ENCODE measurements at places on chromosomes 4 and X.

GRCh38 chr4:47696823-47697222, 141.0 kb downstream of the CORIN start:
- no peak for DNase-seq

GRCh38 chrX:4850312-4850711, 1136.9 kb upstream of the PRKX start:
- no peak for DNase-seq

GRCh38 chr4:119008761-119009160, 120.1 kb downstream of the SYNPO2 start:
- DNase-seq: no peak

GRCh38 chr4:38162240-38162784, 202.1 kb downstream of the PTTG2 start:
- DNase-seq: no peak

DNA sequence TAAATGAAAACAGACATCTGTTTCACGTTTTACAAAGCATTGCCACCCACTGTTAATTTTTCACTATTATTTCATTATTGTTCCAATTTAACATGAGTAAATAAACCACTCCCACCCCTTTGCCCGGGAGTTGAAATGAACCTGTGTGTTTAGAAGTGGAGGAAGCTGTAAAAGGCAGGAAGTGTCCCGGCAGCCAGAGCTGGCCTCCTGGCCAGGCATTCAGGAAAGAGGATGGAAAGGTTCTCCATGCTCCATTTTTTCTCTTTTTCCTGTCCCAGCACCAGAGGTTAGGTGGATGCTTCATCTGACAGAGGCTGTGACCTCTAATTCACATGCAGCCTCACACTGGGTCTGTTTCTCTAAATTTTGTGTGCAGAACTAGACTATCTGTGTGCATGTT, 55.5 kb upstream of the LNX1 start:
- no peak for DNase-seq

GRCh38 chr4:112552668-112553067, 36.7 kb upstream of the NEUROG2 start:
- DNase-seq: no peak

DNA sequence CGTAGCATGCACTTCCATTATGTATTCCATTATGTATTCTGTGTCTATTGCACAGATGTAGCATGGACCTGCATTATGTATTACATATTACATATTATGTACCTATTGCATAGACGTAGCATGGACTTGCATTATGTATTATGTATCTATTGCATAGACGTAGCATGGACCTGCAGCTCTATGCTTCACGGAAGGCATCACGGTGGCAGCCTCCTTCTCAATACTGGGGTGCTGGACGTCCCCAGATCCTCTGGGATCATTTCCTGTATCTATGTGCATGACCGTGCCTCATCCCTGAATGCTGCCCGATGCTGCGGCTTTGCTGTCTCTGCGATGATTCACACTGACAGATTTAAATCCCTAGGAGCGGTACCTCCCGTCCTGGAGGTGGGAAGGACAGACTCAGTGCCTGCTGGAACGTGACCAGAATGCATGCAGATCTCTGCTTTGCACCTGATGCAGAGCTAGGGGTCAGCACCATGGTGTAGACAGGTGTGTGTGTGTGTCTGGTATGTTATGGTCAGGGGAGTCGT, 317.5 kb downstream of the DHRSX start:
- DNase-seq: no peak

- DNase-seq: no peak
Observed at GRCh38 chrX:19585332-19586082, 70.2 kb upstream of the MAP3K15 start.

DNA sequence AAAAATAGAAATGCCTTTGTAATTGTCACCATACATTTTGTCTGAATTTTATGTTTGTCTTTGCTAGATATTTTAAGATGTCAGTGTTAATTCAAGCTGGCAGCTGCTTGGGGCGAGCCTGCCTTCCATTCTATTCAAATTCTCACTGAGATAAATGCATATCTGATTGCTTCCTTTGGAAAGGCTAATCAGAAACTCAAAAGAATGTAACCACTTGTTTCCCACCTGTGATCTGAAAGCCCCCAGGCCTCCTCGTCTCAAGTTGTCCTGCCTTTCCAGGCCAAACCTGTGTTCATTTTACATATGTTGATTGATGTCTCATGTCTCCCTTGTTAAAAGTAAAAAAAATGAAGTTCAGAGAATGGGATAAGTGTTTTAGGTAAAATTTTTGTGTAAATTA, 318.7 kb upstream of the TECRL start:
- DNase-seq: no peak

DNA sequence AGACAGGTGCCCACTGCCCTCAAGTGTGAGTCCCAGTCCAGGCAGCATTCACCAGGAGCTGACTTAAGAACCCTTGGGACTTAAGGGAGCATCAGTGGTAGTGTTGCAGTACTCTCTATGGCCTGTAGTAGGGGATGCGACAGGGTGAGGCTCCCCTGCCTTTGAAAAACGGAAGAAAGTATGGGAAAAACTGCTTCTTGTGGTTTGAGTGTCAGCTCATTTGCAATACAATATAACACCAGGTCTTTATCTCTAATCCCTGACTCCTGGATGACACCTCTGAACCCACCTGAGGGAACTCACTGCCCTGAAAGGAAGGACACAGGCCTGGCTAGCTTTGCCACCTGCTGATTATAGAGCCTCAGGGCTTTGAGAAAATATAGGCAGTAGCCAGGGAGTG, 176.0 kb downstream of the SMARCA1 start:
- DNase-seq: no peak

DNA sequence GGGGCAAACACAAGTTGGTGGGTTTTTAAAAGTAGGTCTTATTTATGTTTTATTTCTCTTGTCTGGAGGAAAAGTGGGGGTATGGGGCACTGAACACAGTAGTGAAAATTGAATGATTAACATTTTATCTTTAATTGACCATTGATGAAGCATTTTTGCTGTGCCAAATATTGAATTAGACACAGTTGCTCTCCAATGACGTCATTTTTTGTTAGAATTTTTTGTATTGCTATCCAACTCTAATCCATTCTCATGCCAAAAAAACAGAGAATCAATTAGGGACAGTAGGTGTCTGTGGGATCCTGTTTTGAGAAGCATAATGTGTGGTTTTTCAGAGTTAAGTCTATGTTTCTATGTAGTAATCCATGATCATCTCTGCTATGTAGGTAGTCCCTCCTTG, 1032.8 kb downstream of the STPG2 start:
- no peak for DNase-seq

- no peak for DNase-seq
Observed at GRCh38 chr4:119310826-119311225, 11.1 kb downstream of the FABP2 start.

DNA sequence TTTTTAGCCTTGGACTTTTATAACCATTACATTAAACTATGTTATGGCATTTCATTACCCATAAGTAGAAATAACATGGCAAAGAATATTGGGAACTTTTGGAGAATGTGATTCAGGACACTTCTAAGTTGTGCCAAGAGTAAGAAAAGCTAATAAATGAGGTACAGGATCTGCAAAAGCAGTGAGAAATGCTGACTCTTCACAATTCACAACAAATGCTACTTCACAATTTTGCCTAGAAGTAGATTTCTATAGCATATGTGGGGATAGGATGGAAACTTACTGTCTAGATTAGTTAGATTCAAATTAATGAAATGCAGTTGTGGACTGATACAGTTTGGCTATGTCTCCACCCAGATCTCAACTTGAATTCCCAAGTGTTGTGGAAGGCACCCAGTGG, 173.7 kb downstream of the COMMD8 start:
- DNase-seq: no peak

GRCh38 chr4:68346461-68346860, 3.4 kb downstream of the YTHDC1 start:
- DNase-seq: no peak

GRCh38 chrX:105618393-105619101, 203.8 kb upstream of the NRK start:
- DNase-seq: no peak

DNA sequence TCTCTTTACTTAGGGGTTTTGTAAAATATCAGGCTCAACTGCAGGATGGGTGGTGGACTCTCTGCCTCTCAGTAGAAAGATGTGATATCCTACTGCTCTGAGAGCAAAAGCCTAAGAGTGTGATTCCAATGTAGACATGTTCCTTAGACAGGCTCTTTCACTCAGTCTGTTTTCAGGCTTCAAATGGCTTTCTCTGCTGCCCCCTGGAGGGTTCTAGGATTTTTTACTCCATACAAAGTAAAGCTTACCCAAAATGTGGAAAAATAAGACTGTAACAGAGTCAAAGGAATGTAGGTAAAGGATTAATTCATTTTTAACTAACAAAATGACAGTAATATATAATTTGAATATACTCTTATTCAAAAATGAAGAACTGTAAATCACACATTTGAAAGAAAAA, 32.1 kb downstream of the ZGRF1 start:
- peak; percentile 20 for DNase-seq

GRCh38 chr4:25051534-25051933, 20.8 kb upstream of the LGI2 start:
- DNase-seq: no peak

DNA sequence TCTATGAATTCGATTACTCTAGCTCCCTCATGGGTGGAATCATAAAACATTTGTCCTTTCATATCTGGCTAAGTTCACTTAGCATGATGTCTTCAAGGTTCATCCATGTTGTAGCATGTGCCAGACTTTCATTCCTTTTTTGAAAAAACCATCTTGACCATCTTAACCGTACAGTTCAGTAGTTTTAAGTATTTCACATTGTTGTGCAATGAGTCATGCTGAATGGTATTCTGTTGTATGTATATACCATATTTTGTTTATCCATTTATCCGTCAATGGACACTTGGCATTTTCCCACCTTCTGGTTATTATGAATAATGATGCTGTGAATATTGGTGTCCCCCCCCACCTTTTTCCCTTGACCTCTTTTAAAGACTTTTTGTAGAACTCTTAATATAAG, 72.4 kb upstream of the TLR2 start:
- no peak for DNase-seq

DNA sequence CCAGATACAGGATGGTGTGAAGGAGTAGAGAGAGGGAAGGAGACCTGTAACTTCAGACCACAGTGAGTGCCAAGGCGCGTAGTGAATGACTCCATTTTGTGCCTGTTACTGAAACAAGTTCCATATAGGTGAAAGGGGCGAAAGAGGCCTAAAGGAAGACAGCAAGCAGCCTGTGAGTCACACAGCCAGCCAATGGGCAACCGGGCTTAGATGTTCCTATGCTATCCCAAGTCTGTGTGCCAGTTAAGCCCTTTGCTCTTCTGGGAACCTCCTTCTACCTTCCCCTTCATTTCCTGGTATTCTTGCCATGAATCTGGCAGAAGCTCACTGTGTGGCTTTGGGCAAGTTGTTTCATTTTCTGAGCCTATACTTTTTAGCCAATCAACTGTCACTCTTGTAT, 161.8 kb upstream of the LDB2 start:
- DNase-seq: no peak

DNA sequence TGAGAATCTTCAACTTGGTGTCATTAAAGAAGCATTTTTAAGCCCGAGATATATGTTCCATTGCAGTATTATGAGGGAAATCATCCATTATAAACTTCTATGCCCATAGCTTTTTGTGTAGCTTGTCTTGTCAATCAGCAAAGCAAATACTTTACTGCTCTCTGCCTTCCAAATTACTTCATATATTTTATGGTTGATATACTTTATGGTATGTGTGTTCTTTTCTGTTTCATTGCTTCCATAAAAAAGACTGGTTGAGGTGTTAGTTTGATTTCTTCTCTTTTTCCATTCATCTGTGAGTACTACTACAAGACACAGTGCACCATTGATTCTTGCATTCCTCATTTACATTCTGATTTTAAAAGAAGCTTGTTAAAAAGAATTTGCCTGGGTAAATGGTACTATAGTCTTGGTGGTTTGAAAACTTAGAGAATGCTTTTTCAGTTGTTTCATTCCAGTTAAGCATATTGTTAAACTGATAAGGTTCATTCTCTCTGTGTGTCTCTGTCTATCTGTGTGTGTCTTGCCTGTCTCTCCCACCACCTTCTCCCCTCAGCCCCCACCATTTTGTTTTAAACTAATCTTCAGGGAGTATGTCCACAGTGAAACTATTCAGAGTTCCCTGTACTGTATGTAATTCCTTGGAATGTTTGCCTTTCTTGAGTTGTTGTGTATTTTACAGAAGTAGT, 27.1 kb downstream of the STAG2 start:
- DNase-seq: no peak

DNA sequence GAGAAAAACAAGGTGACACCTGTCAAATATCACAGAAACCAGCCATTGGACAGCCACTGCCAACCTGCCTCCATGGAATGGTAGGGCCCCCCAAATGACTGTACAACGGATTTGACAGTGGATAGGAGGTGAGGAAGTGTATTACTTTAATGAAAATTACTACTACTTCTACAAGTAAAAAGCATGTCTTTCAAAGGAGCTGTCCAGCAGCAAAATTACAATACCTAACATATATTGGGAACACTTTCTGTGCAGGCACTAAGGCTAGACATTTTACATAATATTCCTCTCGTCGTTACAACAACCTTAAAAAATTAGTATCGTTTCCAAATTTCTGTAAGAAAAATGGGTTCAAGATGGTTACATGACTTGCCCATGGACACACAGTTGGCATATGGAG, 14.9 kb downstream of the PPP3CA start:
- no peak for DNase-seq

DNA sequence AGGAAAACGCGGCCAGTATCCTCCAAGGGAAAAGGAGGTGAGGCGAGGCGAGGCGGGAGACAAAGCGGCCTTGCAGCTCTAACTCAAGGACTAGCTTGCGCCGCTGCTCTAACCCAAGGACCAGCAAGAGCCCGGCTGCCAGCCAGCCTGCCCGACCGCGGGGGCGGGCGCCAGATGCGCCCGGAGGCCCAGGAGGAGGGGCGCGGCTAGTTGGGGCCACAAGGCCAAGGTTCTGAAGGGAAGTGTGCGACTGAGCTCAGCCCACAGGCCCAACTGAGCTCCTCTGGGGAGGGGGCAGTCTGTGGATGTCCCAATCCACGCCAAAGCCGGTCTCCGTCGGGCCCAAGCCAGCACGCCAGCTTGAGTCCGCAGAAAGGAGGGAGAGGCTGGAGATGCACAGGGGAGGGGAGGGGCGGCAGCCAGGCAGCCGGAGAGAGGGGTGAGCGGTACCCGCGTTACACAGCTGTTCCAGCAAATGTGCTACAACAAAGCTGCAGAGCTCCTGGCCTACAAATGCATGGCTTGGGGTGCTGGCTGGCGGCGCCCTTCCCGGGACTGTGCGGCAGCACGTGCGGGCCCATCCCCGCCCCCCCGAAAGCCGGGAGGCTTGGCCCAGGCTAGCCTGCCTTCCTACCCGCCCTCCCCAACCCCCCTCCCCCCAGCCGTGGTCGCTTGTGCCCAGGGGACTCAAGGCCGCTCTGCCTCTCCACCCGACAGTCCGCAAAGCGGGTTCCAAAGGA, 637 bp downstream of the AMER1 start:
- peak; percentile 47 for DNase-seq

GRCh38 chr4:7120341-7120740, 52.5 kb upstream of the GRPEL1 start:
- DNase-seq: peak; percentile 30

GRCh38 chr4:6873792-6874461, 35.7 kb upstream of the TBC1D14 start:
- DNase-seq: peak; percentile 61

Measured in NCI-H524 (cell line).